ENCODE measurements at places on chromosomes 2 and 18. TPM values are rescaled to one million over a fixed set of nuclear protein-coding genes. Genes with fewer than 3 reads are reported as not detected.
A peak's percentile ranks its signal among the peaks of the same experiment; 100 is the strongest.

GRCh38 chr2:202542142-202542541, 92.6 kb upstream of the FAM117B start:
- DNase-seq = no peak

GRCh38 chr2:58701688-58702301, 460.7 kb upstream of the FANCL start:
- DNase-seq = no peak

The FEZ2 gene
- 25.9 TPM for total RNA-seq

DNA sequence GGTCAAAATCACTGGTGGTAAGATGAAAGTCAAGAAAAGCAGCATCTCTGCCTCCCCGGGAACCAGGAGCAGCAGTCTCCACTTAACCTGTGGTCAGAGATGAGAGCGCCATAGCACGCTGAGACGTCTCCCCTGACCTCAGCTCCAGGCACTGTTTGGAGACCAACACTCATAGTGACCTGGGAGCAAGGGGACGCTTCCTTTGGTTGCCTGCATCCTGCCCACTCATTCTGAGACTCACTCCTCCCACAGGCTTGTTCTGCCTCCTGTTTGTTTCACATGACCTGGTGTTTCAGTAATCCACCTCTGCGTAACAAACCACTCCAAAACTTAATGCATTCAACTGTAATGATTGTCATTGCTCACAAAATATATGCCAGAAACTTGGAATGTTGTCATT, 139.3 kb downstream of the ACOXL start:
- no peak for DNase-seq

The LPIN2 gene
- 10.8 TPM for total RNA-seq

DNA sequence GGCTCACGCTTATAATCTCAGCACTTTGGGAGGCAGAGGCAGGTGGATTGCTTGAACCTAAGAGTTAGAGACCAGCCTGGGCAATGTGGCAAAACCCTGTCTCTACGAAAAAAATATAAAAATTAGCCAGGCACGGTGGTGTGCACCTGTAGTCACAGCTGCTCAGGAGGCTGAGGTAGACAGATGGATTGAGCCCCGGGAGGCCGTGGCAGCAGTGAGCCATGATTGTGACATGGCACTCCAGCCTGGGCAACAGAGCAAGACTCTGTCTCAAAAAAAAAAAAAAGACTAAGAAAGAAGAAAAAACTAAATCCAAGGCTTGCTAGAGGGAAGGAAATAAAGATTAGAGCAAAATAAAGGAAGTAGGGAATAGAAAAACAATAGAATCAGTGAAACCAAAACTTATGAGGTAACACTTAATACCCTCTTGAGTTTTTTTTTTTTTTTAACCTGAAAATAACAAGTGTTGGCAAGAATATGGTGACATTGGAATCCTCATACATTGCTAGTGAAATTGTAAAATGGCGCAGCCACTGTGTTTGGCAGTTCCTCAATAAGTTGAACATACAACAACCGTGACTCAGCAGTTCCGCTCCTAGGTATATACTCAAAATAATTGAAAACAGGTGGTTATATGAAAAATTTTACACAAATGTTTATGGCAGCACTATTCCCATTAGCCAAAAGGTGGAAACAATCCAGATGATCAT, 85.2 kb downstream of the EML4 start:
- no peak for DNase-seq

- no peak for DNase-seq
Measured at GRCh38 chr18:56388571-56388970, 249.8 kb downstream of the TXNL1 start.

DNA sequence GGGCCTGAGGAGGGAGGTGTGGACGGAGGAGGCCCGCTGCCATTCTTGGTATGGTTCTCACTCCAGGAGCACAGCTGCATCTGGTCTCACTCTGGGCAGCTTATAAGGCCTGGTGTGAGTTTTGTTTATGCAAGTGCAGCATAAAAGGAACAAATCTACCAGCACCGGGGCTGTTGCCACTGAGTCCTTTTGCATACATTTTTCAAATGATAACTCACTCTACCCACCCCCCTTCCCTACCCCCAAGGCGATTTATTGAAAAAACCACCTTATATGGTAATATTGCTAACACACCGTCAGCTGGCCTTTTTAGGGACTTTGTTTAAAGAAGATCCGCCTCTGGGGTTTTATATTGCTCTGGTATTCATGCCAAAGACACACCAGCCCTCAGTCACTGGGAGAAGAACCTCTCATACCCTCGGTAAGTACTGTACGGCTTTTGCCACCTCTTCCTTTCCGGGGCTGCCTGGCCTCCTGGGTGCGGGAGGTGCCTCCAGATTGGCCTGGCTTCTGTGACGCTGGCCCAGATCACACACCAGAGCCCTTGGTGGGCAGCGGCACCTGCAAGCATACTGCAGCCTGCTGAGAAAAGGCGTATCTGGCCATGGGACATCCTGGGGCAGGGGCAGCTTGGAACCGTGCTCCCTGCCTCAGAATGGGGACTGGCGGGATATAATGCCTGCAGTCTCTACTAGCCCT, at the start of gene ACTG2:
Gene ACTG2, plus strand, starts transcription at position 378 of the 699 bp plus-strand sequence. CDS start 8,304 bp downstream, outside the sequence.
- no peak for DNase-seq

The IL1RL1 gene
- total RNA-seq = not detected

- DNase-seq = no peak
Measured at GRCh38 chr2:7725850-7726242, 808.6 kb downstream of the RNF144A start.

The PSMD1 gene
- 148 TPM for total RNA-seq

- no peak for DNase-seq
Measured at GRCh38 chr2:144322379-144322778, 197.5 kb downstream of the ZEB2 start.

- no peak for DNase-seq
Measured at GRCh38 chr2:223549215-223549614, 52.9 kb downstream of the SCG2 start.

DNA sequence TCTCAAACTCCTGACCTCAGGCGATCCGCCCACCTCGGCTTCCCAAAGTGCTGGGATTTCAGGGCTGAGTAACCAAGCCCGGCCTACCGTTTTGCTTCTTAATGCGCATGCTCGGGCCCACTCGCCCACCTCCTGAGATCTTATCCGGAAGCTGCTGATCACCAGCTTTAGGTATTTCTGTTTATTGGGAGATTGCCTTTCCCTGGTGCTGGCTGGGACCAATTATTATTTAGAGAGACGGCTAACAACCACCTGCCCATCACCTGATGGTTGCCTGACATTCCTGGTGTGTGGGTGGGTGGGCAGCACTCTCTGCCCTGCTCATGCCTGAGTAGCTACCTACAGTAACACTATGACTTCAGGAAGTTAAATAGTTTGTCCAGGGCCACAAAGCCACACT, 56.3 kb upstream of the ZNF532 start:
- DNase-seq = peak; percentile 51
